ENCODE measurements at places on chromosomes 4 and X. TPM values are rescaled to one million over a fixed set of nuclear protein-coding genes. Genes with fewer than 3 reads are reported as not detected.
A peak's percentile ranks its signal among the peaks of the same experiment; 100 is the strongest.

DNA sequence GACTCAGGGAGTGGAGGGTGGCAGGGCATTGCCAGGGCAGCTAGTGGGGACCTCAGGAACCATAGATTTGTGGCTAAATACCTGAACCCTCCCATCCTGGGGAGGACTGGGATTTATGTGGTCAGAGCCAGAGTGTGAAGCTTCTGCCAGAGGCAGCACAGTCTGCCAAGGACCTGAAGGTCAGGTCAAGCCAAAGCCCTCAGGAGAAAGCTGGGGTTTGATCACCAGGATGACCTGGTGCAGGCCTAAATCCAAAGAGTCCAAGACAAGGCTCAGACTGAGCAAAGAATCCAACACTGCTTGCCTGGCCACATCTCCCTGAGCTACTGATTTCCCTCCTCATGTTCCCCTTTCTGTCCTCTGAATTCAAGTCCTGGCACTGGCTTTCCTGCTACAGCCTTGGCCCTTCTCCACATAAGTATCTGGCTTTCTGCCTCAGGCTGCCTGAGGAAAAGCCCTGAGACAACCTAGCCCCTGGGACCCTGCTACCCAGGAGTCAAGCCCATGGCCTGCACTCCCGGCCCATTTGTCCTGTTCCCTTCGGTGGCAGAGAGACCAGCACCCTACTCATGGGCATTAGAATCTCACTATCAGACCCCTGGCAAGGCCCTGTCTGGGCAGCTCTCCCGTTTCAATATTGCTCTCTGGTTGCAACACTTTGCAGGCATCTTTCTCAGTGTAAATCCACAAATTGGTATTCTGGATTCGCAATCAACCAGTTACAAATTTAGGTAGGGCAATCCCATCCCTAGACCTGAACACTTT is 39.3 kb upstream of the SLC25A43 start:
- no peaks in the 10 kb centered on the region for H3K27me3 ChIP-seq
- H3K4me1 ChIP-seq: no peaks in the 10 kb centered on the region
- H3K27ac ChIP-seq: no peak overlapping the region

DNA sequence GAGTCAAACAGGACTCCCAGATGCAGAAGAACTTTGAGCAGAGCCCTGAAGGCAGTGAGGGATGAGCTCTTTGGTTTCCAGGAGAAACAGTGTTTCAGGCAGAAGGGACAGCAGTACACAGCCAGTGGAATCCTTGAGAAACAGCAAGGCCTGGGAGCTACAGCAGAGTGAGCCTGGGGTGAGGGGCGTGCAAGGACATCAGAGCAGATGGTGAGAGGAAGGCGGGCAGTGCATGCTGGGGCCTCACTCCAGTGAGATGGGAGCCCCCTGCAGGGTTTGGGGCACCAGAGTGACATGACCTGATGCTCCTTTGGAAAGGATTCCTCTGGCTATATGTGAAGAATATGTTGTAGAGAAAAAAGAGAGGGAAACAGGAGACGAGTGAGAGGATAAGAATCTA is 98.1 kb upstream of the EGFL6 start:
- H3K4me3 ChIP-seq: no peak overlapping the region
- H3K27ac ChIP-seq: no peak overlapping the region

DNA sequence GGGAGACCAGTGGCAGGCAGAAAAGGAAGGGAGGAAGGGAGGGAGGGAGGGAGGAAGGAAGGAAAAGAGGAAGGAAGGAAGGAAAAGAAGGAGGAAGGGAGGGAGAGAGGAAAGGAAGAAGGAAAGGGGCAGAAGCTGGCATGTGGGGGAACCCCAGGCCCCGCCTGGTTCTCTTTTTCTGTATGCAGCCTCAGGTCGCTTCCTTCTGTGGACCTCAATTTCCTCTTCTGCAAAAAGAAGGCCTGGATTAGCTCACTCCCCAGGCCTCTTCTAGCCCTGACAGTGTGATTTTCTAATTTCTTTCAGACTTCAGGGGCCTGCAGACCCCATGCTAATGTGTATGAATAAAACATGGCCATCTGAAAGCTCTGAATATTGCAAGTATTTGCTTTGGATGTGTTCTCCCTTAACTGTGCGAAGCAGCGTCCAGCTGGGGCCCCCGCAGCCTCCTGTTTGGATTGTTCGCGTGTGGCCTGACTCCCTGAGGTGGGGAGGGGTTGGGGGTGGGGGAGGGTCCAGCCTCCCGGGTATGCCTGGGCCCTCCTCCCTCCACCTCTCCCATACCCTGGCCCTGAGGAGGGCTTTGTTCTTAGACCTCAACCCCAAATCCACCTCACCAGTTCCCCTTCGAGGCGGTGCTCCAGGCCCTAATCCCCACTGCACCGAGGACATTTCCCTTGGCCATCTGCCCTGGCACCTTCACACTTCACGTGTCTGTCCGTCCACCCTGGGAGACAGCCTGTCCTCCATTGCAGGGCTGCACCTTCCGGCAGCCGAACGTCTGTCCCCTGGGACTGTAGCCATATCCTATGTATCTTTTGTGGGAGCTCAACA is 199.9 kb upstream of the ATP6AP2 start:
- no peaks in the 10 kb centered on the region for H3K4me1 ChIP-seq
- H3K4me3 ChIP-seq: no peak overlapping the region
- no peak overlapping the region for H3K27ac ChIP-seq
- DNase-seq: no peak
- H3K27me3 ChIP-seq: no peaks in the 10 kb centered on the region

GRCh38 chr4:169340834-169341233 is 70.1 kb upstream of the SH3RF1 start:
- no peaks in the 10 kb centered on the region for H3K36me3 ChIP-seq
- no peaks in the 10 kb centered on the region for H3K4me1 ChIP-seq
- no peak overlapping the region for H3K4me3 ChIP-seq
- DNase-seq: no peak
- H3K27me3 ChIP-seq: no peaks in the 10 kb centered on the region
- H3K27ac ChIP-seq: no peak overlapping the region

- no peak overlapping the region for H3K27ac ChIP-seq
- H3K4me1 ChIP-seq: peaks cover 9% of the 10 kb centered on the region
- H3K36me3 ChIP-seq: no peaks in the 10 kb centered on the region
- no peak overlapping the region for H3K4me3 ChIP-seq
- H3K27me3 ChIP-seq: no peaks in the 10 kb centered on the region
These were observed 3.0 kb downstream of the PLP2 start for GRCh38 chrX:49174723-49175122.

DNA sequence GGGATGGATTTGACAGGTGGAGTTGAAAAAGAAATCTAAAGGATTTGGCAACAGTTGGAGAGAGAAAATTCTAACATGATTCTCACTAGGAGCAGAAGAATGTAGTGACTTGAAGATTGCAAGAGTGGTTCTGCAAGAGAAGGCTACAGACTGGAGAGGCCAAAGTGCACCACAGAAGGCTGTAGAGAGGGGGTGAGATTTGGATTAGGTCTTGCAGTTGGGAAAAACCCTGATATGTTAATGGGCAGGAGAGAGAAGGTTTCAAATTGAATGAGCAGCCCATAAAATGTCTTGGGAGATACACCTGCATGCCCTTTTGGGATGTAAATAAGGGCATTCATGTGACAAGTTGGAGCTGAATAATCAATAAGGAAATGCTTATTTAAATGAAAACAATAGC is 14.7 kb upstream of the VEGFD start:
- H3K27ac ChIP-seq: no peak overlapping the region
- no peaks in the 10 kb centered on the region for H3K27me3 ChIP-seq
- no peaks in the 10 kb centered on the region for H3K4me1 ChIP-seq
- no peak overlapping the region for H3K4me3 ChIP-seq
- DNase-seq: no peak
- H3K36me3 ChIP-seq: no peaks in the 10 kb centered on the region

- peak; percentile 13 for DNase-seq
- no peak within 1 kb of the TSS for H3K27ac ChIP-seq
- H3K36me3 ChIP-seq: no peaks in the 10 kb centered on the region
- H3K4me3 ChIP-seq: peak within 1 kb of the TSS; percentile 18
- H3K4me1 ChIP-seq: no peaks in the 10 kb centered on the region
These were observed at the start of gene ZFP92 for GRCh38 chrX:153411255-153411987. Gene ZFP92, plus strand, starts transcription at chrX:153411472. Its CDS starts 6,851 bp downstream, at chrX:153418323.

DNA sequence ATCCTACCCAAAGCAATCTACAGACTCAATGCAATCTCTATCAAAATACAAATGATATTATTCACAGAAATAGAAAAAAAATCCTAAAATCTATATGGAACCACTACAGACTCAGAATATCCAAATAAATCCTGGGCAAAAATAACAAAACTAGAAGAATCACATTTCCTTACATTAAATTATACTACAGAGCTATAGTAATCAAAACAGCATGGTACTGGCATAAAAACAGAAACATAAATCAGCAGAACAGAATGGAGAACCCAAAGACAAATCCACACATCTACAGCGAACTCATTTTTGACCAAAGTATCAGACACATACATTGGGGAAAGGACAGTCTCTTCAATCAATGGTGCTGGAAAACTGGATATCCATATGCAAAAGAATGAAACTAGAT is 304.1 kb upstream of the FGF13 start:
- H3K27ac ChIP-seq: no peak overlapping the region
- H3K36me3 ChIP-seq: no peaks in the 10 kb centered on the region
- DNase-seq: no peak
- H3K4me1 ChIP-seq: no peaks in the 10 kb centered on the region
- no peaks in the 10 kb centered on the region for H3K27me3 ChIP-seq

USP51 gene
- 0.45 TPM for polyA plus RNA-seq

SMR3A gene
- polyA plus RNA-seq: not detected

VGLL1 gene
- polyA plus RNA-seq: not detected
